ENCODE measurements at places on chromosomes 13 and 19. TPM values are rescaled to one million over a fixed set of nuclear protein-coding genes. Genes with fewer than 3 reads are reported as not detected.

GRCh38 chr13:108962654-108963053 is 333.2 kb downstream of the MYO16 start:
- no peak overlapping the region for H3K27ac ChIP-seq
- H3K36me3 ChIP-seq, result no peaks in the 10 kb centered on the region
- no peaks in the 10 kb centered on the region for H3K27me3 ChIP-seq
- no peaks in the 10 kb centered on the region for H3K4me1 ChIP-seq

DNA sequence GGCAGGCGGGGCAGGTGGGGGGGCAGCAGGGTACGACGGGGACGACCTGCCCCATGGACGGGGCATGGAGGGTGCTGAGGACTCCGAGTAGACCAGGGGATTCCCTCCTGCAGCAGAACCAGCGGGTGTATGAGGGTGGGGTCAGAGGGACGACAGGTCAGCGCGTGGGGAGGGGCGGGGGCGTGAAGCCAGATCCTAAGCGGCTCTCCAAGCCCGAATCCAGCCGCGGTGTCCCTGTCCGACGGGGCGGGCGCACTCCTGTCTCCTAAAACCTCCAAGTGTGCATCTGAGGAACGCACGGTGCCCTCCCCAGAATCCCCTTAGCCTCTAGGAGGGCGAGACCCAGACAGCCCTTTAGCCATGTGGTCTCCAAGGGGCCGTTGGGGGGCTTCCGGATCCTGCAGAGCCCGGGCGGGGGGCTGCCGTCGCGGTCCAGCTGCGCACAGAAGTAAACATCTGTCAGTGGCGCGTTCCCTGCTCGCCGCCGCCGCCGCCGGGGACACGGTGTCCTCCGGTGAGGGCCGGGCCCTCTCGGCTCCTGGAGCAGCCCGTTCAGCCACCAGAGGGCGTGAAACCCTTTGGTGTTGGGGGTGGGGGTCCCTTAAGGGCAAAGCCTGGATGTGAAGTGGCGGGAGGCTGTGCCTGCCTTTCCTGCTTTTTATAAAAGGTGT is 730 bp downstream of the NRTN start:
- H3K27ac ChIP-seq, result no peak overlapping the region
- H3K27me3 ChIP-seq, result no peaks in the 10 kb centered on the region
- H3K4me1 ChIP-seq, result peaks cover 10% of the 10 kb centered on the region
- no peak overlapping the region for H3K4me3 ChIP-seq
- peak; percentile 76 for DNase-seq

GRCh38 chr13:113989585-113990300 is 15.9 kb upstream of the C13orf46 start:
- no peaks in the 10 kb centered on the region for H3K27me3 ChIP-seq
- H3K27ac ChIP-seq, result no peak overlapping the region
- H3K36me3 ChIP-seq, result no peaks in the 10 kb centered on the region

DNA sequence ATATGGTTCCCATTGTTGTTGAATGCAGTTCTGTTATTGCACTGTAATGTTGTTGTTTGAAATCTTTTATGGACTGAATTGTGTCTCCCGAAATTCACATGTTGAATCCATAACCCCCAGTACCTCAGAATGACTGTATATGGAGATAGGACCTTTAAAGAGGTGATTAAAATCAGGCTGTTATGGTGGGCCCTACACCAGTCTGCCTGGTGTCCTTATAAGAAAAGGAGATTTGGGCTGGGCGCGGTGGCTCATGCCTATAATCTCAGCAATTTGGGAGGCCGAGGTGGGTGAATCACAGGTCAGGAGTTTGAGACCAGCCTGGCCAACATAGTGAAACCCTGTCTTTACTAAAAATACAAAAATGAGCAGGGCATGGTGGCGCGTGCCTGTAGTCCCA is 7.4 kb downstream of the CXCL17 start:
- H3K27me3 ChIP-seq, result no peaks in the 10 kb centered on the region
- no peak overlapping the region for H3K27ac ChIP-seq

DNA sequence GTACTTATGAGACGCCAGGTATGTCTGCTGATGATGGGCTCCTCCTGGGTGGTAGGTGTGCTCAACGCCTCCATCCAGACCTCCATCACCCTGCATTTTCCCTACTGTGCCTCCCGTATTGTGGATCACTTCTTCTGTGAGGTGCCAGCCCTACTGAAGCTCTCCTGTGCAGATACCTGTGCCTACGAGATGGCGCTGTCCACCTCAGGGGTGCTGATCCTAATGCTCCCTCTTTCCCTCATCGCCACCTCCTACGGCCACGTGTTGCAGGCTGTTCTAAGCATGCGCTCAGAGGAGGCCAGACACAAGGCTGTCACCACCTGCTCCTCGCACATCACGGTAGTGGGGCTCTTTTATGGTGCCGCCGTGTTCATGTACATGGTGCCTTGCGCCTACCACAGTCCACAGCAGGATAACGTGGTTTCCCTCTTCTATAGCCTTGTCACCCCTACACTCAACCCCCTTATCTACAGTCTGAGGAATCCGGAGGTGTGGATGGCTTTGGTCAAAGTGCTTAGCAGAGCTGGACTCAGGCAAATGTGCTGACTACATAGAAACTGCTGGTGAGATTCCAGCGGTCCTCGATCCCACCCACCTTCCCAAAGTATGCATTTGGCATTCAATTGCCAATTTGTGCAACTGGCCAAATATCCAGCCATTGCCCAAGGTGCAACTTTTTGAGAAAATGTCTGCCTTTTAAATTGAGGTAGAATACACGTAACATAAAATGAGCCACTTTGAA is 10.2 kb downstream of the OR2Z1 start:
- no peaks in the 10 kb centered on the region for H3K27me3 ChIP-seq
- no peaks in the 10 kb centered on the region for H3K36me3 ChIP-seq
- no peaks in the 10 kb centered on the region for H3K4me1 ChIP-seq
- DNase-seq, result peak; percentile 51
- H3K27ac ChIP-seq, result no peak overlapping the region
- no peak overlapping the region for H3K4me3 ChIP-seq

The TMPRSS9 gene
- total RNA-seq, result not detected

The TEX29 gene
- not detected for total RNA-seq

DNA sequence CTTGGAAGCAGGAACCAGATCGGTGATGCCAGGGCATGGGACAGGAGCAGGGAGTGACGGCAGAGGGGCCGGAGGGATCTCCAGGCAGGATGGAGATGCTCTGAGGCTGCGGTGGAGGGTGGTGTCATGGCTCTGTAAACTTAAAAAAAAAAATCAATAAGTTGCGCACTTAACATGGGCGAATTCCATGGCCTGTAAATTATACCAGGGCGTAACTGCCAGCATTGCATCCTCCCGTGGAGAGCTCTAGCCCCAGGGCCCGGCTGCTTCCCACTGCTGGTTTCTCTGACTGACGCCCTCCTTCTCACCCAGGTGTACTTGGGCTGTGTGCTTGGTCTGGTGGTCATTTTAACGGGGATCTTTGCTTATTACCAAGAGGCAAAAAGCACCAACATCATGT is 8.7 kb downstream of the ATP12A start:
- no peak for DNase-seq
- H3K27ac ChIP-seq, result no peak overlapping the region
- H3K4me3 ChIP-seq, result no peak overlapping the region
- no peaks in the 10 kb centered on the region for H3K27me3 ChIP-seq

The ZNF525 gene
- 47.1 TPM for total RNA-seq

GRCh38 chr13:93368718-93369117 is 142.1 kb downstream of the GPC6 start:
- no peak overlapping the region for H3K27ac ChIP-seq
- H3K36me3 ChIP-seq, result no peaks in the 10 kb centered on the region
- no peaks in the 10 kb centered on the region for H3K4me1 ChIP-seq
- no peak for DNase-seq
- no peaks in the 10 kb centered on the region for H3K27me3 ChIP-seq
- H3K4me3 ChIP-seq, result no peak overlapping the region

DNA sequence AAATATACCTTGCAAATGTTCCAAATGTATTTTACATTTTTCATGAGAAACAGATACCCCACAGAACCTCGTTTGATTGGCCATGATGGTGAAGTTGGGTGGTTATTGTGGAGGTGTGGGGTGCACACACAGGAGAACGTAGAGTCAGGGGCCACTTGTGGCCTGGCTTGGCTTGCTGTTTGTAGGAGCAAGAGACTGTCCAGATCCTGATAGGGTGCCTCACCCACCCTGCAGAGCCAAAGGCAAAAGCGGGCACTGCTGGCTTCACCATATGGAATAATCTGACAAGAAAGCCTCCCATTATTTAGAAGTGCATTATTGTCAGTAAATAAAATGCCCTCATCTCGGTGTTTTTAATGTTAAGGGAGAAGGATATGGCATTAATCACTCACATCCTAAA is 330.2 kb downstream of the TEX29 start:
- no peak overlapping the region for H3K4me3 ChIP-seq
- no peak for DNase-seq
- H3K4me1 ChIP-seq, result no peaks in the 10 kb centered on the region
- H3K36me3 ChIP-seq, result no peaks in the 10 kb centered on the region
- no peak overlapping the region for H3K27ac ChIP-seq

DNA sequence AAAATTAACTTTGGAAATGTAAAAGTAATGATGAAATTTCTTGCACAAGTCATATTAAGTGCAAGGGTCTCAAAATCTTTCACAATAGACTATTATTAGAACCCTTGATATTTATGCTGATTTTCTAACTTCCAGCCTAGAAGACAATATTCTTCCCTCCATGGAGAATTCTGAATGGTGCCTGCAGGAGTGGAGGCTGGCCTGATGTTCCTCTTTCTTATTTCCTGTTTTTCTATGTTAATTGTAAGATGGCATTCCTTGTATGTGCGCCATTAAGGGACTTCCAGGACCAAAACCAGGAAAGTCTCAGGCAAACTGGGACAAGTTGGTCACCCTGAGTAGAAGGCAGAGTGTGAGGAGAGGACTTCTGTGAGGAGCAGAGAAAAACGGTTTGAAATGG is 294.9 kb downstream of the DLEU7 start:
- H3K27me3 ChIP-seq, result no peaks in the 10 kb centered on the region
- H3K27ac ChIP-seq, result no peak overlapping the region
- no peak overlapping the region for H3K4me3 ChIP-seq
- no peaks in the 10 kb centered on the region for H3K36me3 ChIP-seq
- no peak for DNase-seq

DNA sequence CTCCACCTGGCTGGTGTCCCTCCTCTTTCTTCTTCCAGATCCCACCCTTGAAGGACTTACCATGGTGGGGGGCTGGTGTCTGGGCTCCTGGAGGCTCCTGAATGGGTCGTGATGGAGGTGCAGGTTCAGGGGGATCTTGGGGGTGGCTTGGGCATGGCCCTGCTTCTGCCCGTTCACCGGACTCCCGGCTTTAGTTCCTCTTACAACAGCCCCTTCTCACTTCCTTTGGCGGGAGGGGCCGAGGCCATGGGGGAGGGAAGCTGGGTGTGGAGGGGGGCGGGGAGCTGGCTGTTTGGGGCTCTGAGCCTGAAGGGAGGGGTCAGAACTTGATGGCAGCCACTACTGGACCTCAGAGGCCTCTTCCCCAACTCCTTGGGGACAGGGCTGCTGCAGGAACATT is at the start of gene MYO1F:
MYO1F (minus strand) TSS at position 196 of the 400 bp plus-strand sequence; CDS start at position 63, 133 bp downstream.
- no peak within 1 kb of the TSS for H3K4me3 ChIP-seq
- no peak within 1 kb of the TSS for H3K27ac ChIP-seq
- no peaks in the 10 kb centered on the region for H3K36me3 ChIP-seq
- DNase-seq, result no peak
- H3K27me3 ChIP-seq, result no peaks in the 10 kb centered on the region
- no peaks in the 10 kb centered on the region for H3K4me1 ChIP-seq

- peaks cover 46% of the 10 kb centered on the region for H3K36me3 ChIP-seq
- no peak for DNase-seq
- peaks cover 9% of the 10 kb centered on the region for H3K4me1 ChIP-seq
- no peak overlapping the region for H3K27ac ChIP-seq
- H3K27me3 ChIP-seq, result no peaks in the 10 kb centered on the region
- H3K4me3 ChIP-seq, result no peak overlapping the region
These were observed 6.1 kb downstream of the SLC35E1 start for GRCh38 chr19:16566161-16566560.

The EDDM13 gene
- not detected for total RNA-seq

The CDX2 gene
- total RNA-seq, result not detected

DNA sequence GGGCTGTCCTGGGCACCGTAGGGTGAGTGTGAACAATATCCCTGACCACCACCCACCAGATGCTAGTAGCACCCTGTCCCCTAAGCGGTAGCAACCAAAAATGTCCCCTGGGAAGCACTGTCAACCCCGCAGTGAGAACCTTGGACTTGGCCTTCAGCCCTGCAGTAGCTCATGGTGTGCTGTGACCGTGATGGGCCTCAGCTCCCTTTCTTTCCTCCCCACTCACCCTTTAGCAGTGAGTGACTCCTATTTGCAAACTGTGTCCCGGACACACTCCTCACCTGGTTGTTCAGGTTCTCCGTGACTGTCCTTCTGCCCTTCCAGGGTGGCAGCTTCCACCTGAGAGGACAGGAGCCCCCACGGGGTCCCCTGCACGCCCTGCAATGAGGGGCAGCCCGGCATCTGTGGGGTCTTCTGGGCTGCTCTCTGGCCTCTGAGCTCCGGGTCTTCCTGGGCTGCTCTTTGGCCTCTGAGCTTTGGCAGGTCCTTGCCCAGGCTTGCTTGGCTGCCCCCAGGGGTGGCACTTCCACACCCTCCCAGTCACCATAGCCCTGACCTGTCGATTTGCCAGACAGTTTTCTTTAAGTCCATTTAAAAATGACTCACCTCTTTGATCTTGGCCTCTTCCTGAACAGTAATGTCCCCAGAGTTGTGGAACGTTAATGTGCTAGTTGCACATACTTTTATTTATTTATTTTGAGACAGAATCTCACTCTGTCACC is 3.8 kb downstream of the KDM4B start:
- DNase-seq, result no peak
- H3K27ac ChIP-seq, result no peak overlapping the region
- no peaks in the 10 kb centered on the region for H3K36me3 ChIP-seq
- no peak overlapping the region for H3K4me3 ChIP-seq
- no peaks in the 10 kb centered on the region for H3K27me3 ChIP-seq
- H3K4me1 ChIP-seq, result peaks cover 44% of the 10 kb centered on the region

DNA sequence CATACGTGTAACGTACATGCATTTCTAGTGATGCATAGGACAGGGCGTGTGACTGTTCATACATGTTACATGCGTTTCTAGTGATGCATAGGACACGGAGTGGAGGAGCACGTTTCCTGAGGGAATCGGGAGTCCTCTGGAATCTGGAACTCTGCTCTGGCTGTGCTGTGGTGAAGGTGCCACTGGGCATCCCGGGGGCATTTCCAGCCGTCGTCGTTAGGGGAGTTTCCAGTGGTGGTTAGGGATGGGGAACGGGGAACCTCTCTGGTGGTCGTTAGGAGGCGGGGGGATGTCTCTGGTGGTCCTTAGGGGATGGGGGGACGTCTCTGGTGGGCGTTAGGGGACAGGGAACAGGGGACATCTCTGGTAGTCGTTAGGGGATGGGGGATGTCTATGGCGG is 209.6 kb upstream of the SOX1 start:
- no peaks in the 10 kb centered on the region for H3K36me3 ChIP-seq
- no peaks in the 10 kb centered on the region for H3K4me1 ChIP-seq
- no peaks in the 10 kb centered on the region for H3K27me3 ChIP-seq

The TLE6 gene
- 5.0 TPM for total RNA-seq

- H3K36me3 ChIP-seq, result no peaks in the 10 kb centered on the region
- no peak for DNase-seq
- no peaks in the 10 kb centered on the region for H3K4me1 ChIP-seq
- H3K27me3 ChIP-seq, result no peaks in the 10 kb centered on the region
These were observed 1.4 kb upstream of the TSHZ3 start for GRCh38 chr19:31350693-31351055.
